Urinary bladder (tissue), 4 donors: ENCODE measurements at places on chromosomes 7 and 10. TPM values are rescaled to one million over a fixed set of nuclear protein-coding genes. Genes with fewer than 3 reads are reported as not detected.

DNA sequence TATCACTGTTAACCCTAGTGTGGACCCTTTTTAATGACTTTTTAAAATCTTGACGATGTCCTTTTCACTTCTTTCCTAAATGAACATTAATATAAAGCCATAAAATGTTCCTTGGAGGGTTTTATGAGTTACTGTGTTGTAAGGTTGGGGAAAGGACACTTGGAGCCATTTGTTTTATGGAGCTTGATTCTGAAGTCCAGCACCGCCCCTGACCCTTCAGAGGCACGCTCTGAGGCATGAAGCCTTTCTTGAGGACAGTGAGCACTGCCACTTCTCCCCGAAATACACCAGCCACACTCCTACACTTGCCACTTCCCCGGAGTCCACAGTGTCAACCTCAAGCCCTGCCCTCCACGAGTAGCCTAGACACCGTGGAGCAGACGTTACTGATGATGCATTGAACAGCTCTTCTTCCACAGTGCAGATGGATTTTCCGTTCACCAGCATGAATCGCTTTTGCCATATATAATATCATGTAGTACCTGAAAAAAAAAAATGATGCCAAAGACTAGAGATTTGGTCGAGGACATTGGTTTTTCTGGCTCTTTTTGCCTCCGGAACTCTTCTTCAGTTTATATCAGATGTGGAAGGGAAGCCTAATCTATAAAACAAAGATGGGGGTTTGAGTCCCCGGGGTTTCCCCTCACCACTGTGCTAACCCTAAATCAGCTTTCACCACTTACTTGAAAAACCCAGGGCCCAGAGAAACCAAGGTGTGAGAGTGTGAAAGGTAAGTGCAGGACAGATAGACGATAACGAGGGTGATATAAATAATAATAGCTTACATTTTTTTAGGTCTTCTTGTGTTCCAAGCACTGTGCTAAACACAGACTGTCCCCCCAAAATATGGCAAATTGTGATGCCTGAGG is 652.6 kb upstream of the GALNT17 start:
- DNase-seq, result no peak

TAS2R5 gene
- 6.5 TPM for total RNA-seq

DNA sequence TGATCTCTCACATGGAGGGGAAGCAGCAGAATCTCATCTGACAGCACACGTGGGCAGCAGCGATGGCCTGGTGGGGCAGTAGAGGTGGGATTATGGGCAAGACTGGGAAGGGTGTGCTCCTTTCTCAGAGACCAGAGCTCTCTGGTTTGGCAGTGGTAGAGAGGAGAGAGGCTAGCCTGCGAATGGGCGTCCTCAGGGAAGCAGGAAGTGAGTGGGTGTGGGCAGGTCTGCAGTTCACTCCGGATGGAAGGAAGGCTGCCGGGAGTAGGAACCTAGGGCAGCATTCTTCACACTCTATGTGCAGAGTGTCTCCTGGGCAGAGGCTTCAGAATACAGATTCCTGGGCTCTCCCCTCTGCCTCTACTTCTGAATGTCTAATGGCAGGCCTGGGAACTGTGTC is 162.8 kb upstream of the BMPER start:
- DNase-seq, result no peak

GRCh38 chr7:99789441-99790070 is 5.6 kb upstream of the CYP3A4 start:
- DNase-seq, result no peak

PDE6C gene
- total RNA-seq, result not detected

DNA sequence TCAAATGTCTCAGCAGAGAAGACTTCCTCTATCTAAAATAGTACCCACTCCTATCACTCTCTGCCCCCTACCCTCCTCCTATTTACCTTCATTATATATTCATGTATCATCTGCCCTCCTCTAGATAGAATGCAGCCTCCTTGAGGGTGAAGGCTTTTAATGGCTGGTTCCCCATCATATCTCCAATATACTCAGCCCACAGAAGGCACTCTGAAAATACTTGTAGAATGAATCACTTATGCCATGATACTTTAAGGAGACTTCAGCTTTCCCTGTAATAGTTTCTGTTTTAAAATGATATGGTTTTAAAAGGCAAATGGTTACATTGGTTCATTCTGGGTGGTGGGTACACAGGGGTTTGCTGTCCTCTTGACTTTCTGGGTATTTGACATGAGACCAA is 25.3 kb downstream of the GFRA1 start:
- DNase-seq, result no peak

DNA sequence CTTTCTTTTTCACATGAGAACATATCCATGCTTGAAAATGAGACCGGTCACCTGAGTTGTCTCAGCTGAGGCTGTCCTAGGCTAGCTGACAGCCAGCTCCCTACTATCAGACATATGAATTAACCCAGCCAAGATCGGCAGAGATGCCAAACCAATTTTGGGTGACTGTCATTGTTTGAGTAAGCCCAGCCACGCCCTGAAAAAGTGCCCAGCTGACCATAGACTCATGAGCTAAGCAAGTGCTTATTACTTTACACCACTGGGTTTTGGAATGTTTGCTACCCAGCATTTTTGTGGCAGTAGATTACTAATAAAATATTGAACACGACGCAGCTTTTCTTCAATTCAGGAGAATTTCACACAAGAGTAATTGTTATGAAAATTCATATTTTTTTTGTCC is 265.2 kb upstream of the LYZL1 start:
- DNase-seq, result no peak

GRCh38 chr7:140670343-140670935 is 2.3 kb upstream of the ADCK2 start:
- no peak for DNase-seq

SSBP1 gene
- 124 TPM for total RNA-seq

DNA sequence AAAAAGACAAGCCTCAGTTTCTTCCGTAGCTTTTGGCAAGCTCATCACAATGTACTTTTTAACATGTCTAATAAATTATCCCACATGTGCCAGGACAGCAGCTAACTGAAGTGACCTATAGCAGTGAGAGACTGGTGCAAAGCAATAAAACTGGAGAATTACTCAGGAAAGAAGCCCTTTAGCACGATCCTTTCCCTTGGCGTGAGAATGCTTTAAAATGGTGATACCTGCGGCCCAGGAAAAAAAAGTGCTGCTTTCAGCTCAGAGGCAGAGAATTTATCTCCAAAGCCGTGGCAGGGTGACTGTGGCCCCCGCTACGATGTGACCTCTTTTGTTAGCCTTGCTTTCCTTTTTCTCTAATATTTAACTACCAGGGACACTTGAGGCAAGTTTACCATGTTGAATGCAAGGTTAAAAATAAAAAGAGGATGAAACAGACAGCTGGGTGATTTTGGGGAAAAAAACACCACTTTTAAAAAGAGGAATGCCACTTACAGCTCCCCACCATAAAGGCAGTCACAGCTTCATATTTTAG is 184.0 kb downstream of the FANK1 start:
- DNase-seq, result no peak

TBATA gene
- not detected for total RNA-seq

DNA sequence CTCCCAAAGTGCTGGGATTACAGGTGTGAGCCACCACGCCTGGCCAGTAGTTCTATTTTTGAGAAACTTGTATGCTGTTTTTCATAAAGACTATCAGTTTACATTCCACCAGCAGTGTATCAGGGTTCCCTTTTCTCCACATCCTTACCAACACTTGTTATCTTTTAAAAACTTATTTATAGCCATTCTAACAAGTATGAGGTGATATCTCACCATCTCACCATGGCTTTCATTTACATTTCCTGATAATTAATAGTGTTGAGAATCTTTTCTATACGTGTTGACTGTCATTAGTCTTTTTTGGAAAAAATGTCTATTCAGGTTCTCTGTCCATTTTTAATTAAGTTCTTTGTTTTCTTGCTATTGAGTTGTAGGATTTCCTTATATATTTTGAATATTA is 416.1 kb downstream of the NEBL start:
- no peak for DNase-seq

DNA sequence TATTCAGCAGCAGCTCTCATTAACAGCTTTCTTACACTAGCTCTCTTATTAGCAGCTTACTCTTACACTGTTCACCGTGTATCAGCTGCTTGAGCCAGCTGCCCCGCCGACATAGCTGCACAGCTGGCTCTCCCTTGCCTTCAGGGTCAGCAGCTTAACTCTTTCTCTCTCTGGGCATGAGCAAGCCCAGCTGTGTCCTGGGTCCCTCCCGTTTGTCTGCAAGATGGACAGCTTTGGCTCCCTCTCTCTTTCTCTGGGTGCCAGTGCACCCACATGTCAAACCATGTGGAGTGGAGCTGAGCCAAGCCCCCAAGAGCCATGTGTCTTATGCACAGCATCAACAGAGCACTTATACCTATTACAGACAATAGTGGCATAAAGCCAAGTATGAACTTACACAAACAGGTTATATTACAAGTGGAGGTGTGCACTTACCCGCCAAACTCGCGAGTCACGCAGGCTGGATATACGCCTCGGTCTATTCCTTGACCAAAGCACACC is 35.7 kb upstream of the MTPAP start:
- no peak for DNase-seq

DNA sequence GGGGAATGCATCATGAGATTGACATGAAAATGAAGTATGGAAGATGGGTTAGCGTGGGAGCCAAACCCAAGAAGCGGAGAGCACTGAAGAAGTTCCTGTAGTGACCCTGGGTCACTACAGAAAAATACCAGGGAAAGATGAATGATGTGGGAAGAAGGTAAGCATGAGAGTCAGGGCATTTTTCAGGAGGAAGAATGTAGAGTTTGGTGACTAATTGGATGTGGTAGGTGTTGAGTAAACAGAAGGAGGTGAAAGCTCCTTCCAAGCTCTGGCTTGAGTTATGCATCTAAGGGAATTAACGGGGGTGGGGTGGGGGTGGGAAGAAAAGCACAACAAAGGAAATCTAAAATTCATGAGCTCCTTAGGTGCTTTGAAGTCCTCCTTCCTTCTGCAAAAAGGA is 238.1 kb upstream of the AOAH start:
- no peak for DNase-seq

DNA sequence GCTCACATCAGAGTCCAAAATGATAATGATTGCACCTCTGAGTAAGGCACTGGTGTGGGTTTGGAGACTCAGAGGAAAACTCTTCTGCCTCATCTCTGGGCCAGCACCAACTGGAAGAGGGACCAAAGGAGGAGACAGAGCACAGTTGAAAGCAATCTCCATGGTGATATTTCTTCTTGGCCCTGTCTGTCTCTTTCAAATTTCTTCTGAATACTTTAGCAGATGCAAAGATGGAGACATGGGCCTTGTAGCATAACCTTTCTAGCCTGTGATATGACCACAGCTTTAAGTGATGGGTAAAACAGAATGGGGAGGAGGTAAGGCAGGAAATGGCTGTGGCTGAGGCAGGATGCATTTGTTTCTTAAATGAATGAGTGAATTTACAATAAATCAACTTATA is 12.2 kb upstream of the GIMAP7 start:
- DNase-seq, result no peak

DNA sequence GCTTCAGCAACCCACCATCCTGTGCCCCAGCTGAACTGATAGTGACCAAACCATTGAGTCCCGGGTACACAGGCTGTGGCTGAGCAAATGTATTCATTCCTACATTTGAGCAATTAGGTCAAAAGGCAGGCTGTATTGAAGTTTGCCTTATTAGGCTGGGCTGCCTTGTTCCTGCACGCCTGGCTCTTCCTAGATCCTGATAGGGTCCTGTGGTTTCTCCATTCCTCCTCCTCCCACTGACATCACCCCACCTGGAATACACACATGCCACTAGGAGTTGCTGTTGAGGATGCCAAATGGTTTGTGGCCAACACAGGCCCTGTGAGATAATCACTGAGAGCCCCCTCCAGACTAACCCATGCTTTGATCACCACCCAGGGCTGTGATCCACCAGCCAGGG is 66.4 kb upstream of the FGFR2 start:
- DNase-seq, result no peak

DNA sequence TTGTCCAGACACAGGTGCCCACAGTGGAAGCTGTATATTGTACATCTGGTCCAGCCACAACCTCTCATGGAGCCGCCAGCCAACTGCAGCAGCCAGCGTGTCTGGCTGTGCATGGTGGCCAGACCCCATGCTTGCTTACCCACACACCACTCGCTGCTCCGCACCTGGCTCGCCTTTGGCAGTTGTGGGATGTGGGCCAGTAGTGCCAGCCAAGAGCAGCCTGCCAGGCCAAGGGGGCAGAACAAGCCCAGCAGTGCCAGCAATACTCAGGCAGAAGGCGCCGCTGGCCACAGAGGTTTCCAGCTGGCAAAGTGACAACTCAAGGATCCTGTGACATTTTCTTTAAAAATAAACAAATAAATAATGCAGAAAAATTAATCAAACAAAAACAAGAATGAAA is 11.7 kb upstream of the TMEM243 start:
- no peak for DNase-seq

GRCh38 chr10:109245821-109246220 is 677.5 kb downstream of the XPNPEP1 start:
- DNase-seq, result no peak

CALCR gene
- 0.26 TPM for total RNA-seq

GIMAP5 gene
- 25.6 TPM for total RNA-seq

DNA sequence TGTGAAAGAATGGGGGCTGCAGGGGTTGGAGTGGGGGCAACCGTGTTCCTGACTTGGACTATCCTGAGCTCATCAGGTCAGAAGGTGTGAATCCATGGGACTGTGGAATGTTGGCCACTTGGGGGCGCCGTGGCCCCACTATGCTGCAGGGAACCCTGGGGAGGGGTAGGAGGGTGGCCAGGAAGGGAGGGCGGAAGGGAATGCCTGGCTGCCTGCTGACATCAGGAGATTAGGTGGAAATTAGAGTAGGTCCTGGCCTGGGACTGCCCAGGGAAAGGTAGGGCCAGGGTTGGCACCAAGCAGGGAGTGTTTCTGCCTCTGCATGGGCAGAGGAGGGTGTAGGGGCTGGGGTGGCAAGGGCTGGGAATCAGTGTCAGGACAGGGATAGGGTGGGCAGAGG is 65.8 kb upstream of the PRSS58 start:
- no peak for DNase-seq

DNA sequence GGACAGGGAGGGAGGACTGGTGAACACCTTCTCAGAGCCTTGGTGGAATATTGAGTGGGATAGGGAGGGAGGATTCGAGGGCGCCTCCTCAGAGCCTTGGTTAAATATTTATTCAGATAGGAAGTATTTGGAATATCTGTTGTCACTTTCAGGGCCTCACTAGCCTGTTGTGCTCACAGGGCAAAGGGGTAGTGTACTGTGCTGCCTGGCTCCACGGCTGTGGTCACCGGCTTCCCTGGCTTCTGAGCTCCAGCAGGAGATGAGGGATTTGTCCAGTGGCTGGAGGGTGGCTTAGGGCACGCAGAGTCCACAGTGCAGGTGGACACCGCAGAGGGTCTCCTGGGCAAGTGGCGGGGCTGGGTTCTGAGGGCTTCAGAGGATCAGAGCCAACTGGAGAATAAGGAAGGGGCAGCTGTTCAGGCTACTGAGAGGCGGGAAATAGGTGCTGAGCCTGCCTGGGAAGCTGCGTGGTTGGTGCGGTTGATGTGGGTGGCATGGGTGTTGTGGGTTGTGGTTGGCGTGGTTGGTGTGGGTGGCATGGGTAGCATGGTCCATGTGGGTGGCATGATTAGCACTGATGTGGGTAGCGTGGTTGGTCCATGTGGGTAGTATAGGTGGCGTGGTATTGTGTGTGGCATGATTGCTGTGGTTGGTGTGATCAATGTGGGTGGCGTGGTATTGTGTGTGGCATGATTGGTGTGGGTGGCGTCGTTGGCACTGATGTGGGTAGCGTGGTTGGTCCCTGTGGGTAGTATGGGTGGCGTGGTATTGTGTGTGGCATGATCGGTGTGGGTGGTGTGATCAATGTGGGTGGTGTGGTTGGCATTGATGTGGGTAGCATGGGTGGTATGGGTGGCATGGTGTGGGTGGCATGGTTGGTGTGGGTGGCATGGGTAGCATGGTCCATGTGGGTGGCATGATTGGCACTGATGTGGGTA is 16.7 kb downstream of the INPP5A start:
- no peak for DNase-seq
